ENCODE measurements at places on chromosomes 1 and 21. TPM values are rescaled to one million over a fixed set of nuclear protein-coding genes. Genes with fewer than 3 reads are reported as not detected.

The KCNT2 gene
- 8.4 TPM for total RNA-seq

The MATN1 gene
- not detected for total RNA-seq

The KLHDC7A gene
- total RNA-seq, result 11.4 TPM

The UAP1 gene
- total RNA-seq, result 25.8 TPM

The PRKAA2 gene
- total RNA-seq, result 4.0 TPM

The FMO1 gene
- not detected for total RNA-seq

The SEMA4A gene
- total RNA-seq, result 11.8 TPM
